ENCODE measurements at places on chromosomes 2 and 18.
A peak's percentile ranks its signal among the peaks of the same experiment; 100 is the strongest.

- no peak for DNase-seq
Observed at GRCh38 chr2:184047536-184047935, 550.8 kb upstream of the ZNF804A start.

- DNase-seq = no peak
Observed at GRCh38 chr18:60755134-60755533, 382.6 kb upstream of the MC4R start.

DNA sequence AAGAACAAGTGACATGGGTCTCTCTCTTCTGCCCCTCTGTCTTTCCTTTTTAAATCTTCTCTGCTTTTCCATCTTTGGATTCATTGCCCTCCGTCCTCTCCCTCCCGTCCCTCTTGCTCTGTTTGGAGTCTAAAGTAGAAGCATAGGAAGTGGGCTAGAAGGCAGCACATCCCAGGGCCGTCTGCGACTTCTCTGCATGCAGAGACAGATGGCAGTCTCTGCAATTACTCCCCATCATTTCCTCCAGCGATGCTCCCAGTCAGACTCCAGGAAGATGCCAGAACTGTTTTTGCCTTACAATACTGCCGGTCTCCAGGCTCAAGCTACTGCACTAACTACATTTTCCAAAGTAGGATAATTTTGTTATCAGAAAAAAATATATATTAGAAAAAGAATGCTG is 35.2 kb upstream of the LPIN2 start:
- peak; percentile 23 for DNase-seq

- DNase-seq = no peak
Observed at GRCh38 chr2:99818842-99819241, 323.5 kb downstream of the AFF3 start.

DNA sequence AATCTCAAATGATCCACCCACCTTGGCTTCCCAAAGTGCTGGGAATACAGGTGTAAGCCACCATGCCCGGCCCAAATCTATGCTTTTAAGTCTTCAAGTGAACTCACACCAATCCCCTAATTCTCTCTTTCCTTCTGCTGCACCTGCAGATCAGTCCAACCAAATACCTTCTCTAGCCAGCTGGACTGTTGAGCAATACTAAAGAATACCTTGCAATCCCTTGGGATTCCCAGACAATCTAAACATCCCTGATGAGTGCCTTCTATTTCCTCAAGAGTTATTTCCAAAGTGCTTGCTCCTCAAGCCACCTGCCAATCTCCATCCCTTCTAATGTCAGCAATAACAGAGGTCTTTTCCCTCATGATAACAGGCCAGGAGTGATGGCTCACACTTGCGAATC is 48.6 kb downstream of the SF3B1 start:
- no peak for DNase-seq

DNA sequence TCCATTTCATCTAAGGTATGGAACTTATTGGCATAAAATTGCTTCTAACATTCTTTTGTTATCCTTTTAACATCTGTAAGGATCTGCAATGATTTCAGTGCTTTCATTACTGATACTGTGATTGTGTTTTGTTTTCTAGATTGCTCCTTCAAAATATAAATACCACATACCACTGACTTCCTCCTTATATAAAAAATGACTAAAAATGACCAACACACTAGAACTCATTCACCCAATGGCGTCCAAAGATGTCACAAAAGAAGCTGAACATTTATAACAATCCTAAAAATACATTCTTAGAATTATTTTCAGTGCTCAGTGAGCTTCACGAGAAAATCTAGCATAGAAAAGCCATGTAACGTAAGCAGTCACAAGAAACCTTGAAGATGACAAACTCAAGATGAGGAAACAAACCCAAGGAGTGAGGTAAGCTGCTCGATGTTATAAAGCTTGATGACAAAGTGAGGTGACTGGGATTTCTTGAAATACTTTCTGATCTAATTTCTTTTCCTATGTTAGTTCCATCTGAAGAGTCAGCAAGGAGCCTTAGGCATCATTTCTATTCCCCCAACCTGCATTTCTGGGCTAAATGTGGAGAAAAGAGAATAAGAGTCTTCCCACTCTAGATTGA is 42.6 kb downstream of the PNO1 start:
- no peak for DNase-seq

GRCh38 chr18:12296087-12296403 is 12.0 kb upstream of the TUBB6 start:
- DNase-seq = no peak

- DNase-seq = no peak
Observed at GRCh38 chr2:28413152-28413898, 20.7 kb downstream of the FOSL2 start.

DNA sequence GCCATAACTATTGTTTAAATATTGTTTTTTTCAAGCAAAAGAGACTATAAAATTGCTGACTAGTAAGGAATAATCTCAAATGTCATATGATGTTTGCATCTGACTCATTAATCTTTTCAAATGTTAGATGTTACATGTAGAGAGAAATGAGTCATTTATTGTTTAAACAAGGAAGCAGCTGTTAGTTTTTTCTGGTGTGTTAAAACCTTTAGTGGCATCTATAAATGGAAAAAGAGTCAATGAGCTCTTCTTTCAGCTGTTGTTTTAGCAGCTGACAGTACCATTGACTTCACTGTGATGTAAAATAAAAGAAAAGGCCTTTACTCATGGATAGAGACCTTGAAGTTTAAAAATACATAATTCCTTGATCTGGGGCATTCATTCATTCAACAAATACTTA is 1.8 kb upstream of the KLHL41 start:
- peak; percentile 87 for DNase-seq

DNA sequence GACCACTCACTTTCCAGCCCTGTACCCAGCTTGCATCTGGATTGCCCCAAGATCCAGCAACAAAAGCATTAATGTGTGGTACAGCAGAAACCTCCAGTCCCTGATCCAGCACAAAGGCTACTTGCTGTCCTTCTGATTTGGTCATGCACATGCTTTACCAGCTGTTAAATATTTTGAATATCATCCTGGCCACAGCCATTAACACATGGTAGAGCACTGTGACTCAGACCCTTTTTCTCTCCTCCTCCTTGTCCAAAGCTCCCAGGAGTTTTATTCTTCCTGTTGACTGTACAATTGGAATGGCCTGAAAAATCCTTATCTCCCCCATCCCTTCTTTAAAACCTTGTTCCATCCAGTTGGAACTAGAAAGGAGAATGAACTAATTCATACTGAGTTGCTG is 419.7 kb upstream of the TNP1 start:
- no peak for DNase-seq

DNA sequence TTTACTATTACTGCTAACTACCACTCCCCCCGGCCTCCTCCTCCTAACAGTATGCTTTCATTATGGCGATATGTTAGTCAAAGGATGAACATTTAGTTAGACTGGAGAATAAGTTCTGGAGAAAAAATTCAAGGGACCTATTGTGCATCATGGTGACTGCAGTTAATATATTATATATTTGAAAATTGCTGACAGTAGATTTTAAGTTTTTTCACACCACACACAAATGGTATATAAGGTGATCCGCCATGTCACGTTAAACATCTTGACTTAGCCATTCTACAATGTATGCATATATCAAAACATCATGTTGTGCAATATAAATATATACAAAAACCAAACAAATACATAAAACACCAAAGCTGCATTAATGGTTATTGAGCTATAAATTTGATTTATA is 873.7 kb downstream of the CNTNAP5 start:
- no peak for DNase-seq

GRCh38 chr2:58197894-58198293 is 43.2 kb downstream of the FANCL start:
- no peak for DNase-seq

- no peak for DNase-seq
Observed at GRCh38 chr2:124888431-124888830, 863.3 kb downstream of the CNTNAP5 start.

- DNase-seq = no peak
Observed at GRCh38 chr2:240532031-240532775, 25.6 kb downstream of the ANKMY1 start.

DNA sequence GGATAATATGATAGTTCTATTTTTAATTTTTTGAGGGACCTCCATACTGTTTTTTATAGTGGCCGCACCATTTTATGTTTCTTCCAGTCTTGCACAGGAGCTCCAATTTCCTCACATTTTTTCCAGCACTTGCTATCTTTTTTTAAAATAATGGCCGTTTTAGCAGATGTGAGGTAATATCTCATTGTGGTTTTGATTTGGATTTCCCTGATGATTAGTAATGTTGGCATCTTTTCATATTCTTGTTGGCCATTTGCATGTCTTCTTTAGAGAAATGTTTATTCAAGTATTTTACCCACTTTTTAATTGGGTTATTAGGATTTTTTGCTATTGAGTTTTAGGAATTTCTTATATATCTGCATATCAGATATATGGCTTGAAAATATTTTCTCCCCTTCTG is 29.9 kb upstream of the NAPG start:
- no peak for DNase-seq

- DNase-seq = no peak
Observed at GRCh38 chr2:208010506-208010905, 14.8 kb downstream of the PLEKHM3 start.

DNA sequence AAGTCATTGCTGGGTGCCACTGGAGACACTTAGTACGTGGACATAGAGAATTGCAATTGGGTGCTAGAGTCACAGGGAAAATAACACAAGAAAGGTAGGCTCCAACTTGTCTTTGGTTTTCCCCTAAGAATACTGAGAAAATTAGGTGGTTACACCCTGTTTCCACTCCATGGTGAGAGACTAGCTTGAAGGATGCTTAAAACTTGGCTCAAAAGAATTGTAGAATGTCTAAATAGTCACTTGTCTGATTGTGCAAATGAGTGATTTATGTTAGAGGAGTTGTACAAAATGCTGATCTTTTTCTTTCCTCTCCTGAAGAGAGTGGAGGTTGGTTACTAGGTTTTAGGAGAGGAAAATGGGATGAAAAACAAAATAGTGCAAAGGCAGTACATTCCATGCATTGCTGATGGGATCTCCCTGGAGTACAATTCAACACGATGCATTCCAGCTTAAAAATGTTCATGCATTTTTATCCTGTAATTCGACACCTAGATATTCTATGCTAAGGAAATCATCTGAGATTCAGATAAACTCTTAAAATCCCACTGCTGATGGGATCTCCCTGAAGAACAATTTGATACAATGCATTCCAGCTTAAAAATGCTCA is 2.2 kb upstream of the SERPINB12 start:
- no peak for DNase-seq

- DNase-seq = no peak
Observed at GRCh38 chr2:191352536-191352935, 107.3 kb downstream of the MYO1B start.

GRCh38 chr2:167692191-167692590 is 555.2 kb downstream of the STK39 start:
- DNase-seq = no peak

DNA sequence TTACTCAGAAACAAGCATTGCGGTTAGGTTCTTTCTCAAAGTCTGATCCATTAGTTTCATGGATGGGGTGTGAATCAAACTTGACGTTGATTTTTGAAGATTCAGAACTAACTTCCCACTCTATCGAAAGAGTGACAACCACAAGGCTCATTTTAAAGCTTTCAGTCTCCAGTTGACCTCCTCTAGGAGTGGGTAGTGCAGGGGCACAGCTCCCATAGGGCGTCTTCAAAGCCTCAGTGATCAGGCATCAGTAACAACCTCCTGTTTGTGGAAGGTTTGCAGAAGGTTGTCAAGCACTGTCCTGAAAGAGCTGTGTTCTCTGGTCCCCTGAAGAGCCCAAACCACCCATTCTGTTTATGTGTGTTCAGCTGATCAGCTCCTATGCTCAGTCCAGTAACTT is 10.2 kb downstream of the MTCL1 start:
- DNase-seq = no peak

GRCh38 chr2:168528469-168528868 is 72.4 kb downstream of the CERS6 start:
- no peak for DNase-seq

GRCh38 chr18:23438608-23439366 is 14.3 kb upstream of the RIOK3 start:
- DNase-seq = no peak

GRCh38 chr2:113829270-113829669 is 60.6 kb upstream of the ACTR3 start:
- DNase-seq = no peak

- no peak for DNase-seq
Observed at GRCh38 chr2:149049142-149049541, 10.6 kb downstream of the LYPD6B start.

- no peak for DNase-seq
Observed at GRCh38 chr2:180573951-180574350, 406.5 kb upstream of the UBE2E3 start.

- DNase-seq = no peak
Observed at GRCh38 chr2:6639929-6640620, 225.6 kb downstream of the CMPK2 start.

- no peak for DNase-seq
Observed at GRCh38 chr2:15269043-15269442, 292.1 kb downstream of the NBAS start.

DNA sequence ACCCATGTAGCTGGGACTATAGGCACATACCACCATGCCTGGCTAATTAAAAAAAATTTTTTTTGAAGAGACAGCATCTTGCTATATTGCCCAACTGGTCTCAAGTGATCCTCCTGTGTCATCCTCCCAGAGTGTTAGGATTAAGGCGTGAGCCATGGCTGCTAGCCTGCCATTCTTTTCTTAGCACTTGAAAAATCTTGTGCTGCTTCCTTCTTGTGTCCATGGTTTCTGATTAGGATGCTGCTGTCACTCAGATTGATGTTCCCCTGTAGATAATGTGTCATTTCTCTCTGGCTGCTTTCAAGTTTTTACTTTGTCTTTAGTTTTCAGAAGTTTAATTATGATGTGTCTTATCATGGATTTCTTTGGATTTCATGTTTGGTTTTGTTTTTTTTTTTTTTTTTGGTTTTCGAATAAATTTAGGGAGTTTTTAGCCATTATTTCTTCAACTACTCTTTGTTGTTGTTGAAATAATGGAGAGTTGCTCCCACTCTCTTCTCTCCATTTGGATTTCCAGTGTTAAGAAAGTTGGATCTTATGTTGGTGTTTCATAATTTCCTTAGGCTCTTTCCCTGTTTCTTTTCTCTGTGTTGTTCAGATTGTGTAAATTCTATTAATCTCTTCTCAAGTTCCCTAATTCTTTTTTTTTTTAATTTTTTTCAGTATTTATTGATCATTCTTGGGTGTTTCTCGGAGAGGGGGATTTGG is 2.5 kb downstream of the ATP9B start:
- DNase-seq = no peak

DNA sequence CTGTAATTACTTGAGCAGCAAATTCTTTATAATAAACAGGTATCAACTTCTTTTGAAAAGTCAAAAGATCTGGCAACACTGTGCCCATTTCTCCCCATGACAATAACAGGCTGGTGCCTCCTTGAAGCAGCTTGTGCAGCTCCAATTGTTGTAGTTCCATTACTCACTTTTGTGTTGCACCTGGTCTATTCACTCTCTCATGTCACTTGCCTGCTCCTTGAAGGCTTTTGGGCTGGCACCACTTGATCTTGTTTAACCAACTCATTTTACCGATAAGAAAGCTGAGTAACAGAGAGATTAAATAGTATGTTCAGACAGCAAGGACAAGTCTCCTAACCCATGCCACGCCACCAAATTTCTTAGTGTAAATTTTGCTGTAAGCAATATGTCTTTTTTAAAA is 314.5 kb downstream of the OSR1 start:
- no peak for DNase-seq
